GM12878 (cell line): ENCODE measurements at places on chromosomes 2 and 18.

DNA sequence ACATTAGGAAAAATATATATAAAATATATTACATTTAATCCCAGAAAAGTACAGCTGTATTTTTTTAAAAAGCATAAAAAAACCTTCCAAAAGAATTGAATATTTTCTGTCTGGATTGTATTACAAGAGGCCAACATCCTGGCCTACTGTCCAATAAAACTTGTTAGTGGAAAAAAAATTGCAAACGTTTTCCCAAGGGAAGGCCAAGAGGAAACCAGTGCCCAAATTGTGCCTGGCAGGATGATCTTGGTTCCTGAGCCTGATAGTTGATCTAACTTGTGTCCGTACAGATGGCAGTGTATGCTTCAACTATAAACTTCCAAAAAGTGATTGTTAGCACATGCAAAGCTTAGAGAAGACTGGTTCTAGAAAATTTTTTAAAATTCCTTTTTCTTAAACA lies 90.6 kb upstream of the LPIN2 start:
- no peak overlapping the region for H3K4me3 ChIP-seq
- no peaks in the 10 kb centered on the region for H3K36me3 ChIP-seq
- DNase-seq, result no peak
- no peaks in the 10 kb centered on the region for H3K4me1 ChIP-seq

- DNase-seq, result no peak
- no peak overlapping the region for H3K4me3 ChIP-seq
- no peaks in the 10 kb centered on the region for H3K27me3 ChIP-seq
- no peaks in the 10 kb centered on the region for H3K4me1 ChIP-seq
- H3K27ac ChIP-seq, result no peak overlapping the region
Measured at GRCh38 chr2:7309582-7309981, 392.4 kb downstream of the RNF144A start.

- H3K27me3 ChIP-seq, result no peaks in the 10 kb centered on the region
- DNase-seq, result no peak
- H3K4me1 ChIP-seq, result no peaks in the 10 kb centered on the region
Measured at GRCh38 chr2:11768946-11769345, 22.5 kb downstream of the LPIN1 start.

DNA sequence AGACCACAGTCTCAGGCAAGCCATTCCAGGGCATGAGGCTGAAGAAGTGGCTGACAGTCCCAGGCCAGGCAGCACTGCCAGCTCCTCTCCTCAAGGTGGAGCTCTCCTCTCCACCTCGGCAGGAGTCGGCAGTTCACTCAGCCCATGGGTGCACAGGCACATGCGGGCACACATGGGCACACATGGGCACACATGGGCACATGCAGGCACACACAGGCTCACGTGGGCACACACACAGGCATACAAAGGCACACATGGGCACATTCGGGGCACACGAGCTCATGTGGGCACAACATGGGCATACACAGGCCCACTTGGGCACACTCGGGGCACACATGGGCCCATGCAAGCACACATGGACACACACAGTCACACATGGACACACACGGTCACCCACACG lies 65.3 kb upstream of the TAF1B start:
- no peaks in the 10 kb centered on the region; the same call in 1 of the 2 replicates for H3K27me3 ChIP-seq
- no peak for DNase-seq
- no peak overlapping the region for H3K27ac ChIP-seq
- H3K4me1 ChIP-seq, result peaks cover 8% of the 10 kb centered on the region
- no peak overlapping the region for H3K4me3 ChIP-seq

DNA sequence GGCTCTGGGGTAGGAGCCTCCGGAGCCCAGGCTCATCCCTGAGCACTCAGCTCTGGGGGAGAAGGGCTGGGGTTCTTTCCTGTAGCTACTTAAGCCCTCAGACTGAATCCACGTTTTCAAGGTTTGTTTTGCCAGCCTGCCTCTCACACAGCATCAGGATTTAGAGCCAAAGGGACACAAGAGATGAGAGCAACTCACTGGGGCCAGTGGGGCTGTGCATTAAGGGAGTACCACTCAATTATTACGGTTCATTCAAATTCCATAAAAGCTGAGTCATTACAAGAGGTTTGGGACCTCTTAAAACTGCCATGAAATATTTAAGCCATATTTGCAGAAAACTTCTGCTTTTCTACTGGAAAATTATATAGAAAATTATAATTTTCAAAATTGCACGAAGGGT lies 17.1 kb upstream of the SNED1 start:
- no peaks in the 10 kb centered on the region for H3K36me3 ChIP-seq
- no peaks in the 10 kb centered on the region for H3K4me1 ChIP-seq
- no peak overlapping the region for H3K27ac ChIP-seq
- DNase-seq, result no peak
- no peaks in the 10 kb centered on the region for H3K27me3 ChIP-seq
- H3K4me3 ChIP-seq, result no peak overlapping the region

GRCh38 chr2:66134138-66134701 lies 300.7 kb upstream of the MEIS1 start:
- no peaks in the 10 kb centered on the region for H3K27me3 ChIP-seq
- H3K4me1 ChIP-seq, result no peaks in the 10 kb centered on the region
- H3K27ac ChIP-seq, result no peak overlapping the region
- no peak for DNase-seq

- H3K4me1 ChIP-seq, result no peaks in the 10 kb centered on the region
- no peaks in the 10 kb centered on the region for H3K36me3 ChIP-seq
- no peak overlapping the region for H3K27ac ChIP-seq
- H3K4me3 ChIP-seq, result no peak overlapping the region
- no peak for DNase-seq
Measured at GRCh38 chr2:48860380-48860779, 104.9 kb upstream of the LHCGR start.

GRCh38 chr2:219634951-219635751 lies 7.7 kb downstream of the SLC4A3 start:
- H3K27ac ChIP-seq, result no peak overlapping the region
- DNase-seq, result no peak
- no peaks in the 10 kb centered on the region for H3K4me1 ChIP-seq
- no peaks in the 10 kb centered on the region for H3K36me3 ChIP-seq

DNA sequence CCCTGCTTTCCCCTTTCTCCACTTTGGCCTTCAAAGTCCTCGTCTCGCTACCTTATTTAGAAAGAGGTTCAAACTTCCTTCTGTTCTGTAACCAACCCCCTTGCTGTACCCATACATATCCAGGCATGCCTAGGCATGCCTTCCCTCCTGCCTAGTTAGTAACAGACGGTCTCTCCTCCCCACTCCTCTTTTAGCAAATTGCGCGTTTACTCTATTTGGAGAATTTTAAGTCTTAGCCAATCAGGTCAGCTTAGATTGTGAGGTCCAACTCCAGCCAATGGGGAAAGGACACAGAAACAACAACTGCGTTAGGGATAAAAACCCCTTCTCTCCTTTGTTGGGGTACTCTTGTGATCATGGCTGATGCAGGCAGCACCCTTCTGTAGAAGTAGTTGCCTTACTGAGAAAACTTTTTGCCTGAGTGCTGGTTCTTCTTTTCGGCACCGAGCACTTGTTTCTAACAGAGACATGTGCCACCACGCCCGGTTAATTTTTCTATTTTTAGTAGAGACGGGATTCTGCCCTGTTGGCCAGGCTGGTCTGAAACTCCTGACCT lies 85.9 kb upstream of the FOXI3 start:
- no peaks in the 10 kb centered on the region for H3K27me3 ChIP-seq
- H3K4me3 ChIP-seq, result no peak overlapping the region
- H3K27ac ChIP-seq, result no peak overlapping the region
- DNase-seq, result no peak
- H3K36me3 ChIP-seq, result no peaks in the 10 kb centered on the region

- no peak for DNase-seq
- no peaks in the 10 kb centered on the region for H3K4me1 ChIP-seq
- H3K36me3 ChIP-seq, result no peaks in the 10 kb centered on the region
- no peak overlapping the region for H3K27ac ChIP-seq
- H3K27me3 ChIP-seq, result no peaks in the 10 kb centered on the region
Measured at GRCh38 chr2:138730497-138731030, 49.6 kb downstream of the NXPH2 start.

- DNase-seq, result peak; percentile 71
- H3K27me3 ChIP-seq, result no peaks in the 10 kb centered on the region
- peak overlapping the region; percentile 56; the same call in 1 of the 2 replicates for H3K4me3 ChIP-seq
- H3K36me3 ChIP-seq, result peaks cover 22% of the 10 kb centered on the region
- peaks cover 58% of the 10 kb centered on the region for H3K4me1 ChIP-seq
- H3K27ac ChIP-seq, result peak overlapping the region; percentile 95
Measured at GRCh38 chr2:64635976-64636911, 17.5 kb downstream of the SERTAD2 start.
